ENCODE measurements at places on chromosomes 1 and 21.

DNA sequence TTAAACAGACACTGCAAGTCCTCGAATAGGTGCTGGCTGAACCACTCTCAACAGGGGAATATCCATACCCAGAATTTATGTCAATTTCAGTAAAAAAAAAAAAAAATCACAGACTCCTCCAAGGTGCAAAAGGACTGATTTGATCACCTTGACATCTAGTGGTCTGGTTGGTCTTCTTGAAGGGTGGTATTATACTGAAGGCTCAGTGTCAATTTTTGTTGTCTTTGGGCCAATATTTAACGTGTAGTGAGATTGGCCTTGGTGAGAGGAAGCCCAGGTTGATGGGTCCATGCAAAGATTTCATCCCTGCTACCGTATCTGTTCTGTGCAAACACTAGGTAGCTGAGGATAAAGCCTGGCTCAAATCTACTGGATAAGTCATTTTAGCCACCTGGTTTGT, 4.0 kb upstream of the GBP5 start:
- no peak for DNase-seq

DNA sequence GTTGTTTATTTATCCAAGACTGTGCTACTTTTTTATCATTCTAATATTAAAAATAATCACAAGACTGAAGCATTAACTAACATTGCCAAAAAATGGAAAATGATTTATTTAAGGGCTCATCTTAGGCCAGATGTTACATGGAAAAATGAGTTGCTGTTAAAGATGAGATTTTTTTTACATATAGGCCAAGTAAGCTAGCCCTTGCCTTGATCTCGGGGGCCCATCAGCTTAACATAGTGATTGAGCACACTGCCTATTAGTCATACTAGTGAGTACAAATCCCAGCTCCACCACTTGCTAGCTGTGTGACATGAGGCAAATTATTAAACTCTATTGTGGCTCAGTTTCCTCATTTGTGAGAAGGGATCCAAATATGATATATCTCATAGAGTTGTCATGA, 275.9 kb upstream of the SNX7 start:
- DNase-seq, result no peak

GRCh38 chr1:233664804-233665574, 51.1 kb downstream of the KCNK1 start:
- no peak for DNase-seq

DNA sequence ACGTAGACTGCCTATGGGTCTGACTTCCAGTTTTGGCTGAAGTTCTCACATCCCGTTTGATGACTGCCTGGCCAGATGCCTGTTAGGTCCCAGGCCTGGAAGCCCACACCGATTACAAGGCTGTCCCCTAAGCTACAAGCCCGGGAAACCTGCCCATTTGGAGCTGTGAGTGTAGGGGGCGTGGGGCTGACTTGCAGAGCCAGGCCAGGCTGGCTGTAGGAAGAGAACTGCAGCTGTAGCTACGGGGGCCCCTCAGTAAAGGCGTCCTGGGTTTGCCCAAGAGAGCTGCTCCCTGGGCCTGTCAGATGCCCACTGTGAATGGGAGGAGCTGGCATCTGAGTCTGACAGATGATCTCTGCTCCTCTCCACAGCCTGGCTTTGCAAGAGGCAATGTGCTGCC, 199.7 kb downstream of the CAMTA1 start:
- DNase-seq, result no peak

DNA sequence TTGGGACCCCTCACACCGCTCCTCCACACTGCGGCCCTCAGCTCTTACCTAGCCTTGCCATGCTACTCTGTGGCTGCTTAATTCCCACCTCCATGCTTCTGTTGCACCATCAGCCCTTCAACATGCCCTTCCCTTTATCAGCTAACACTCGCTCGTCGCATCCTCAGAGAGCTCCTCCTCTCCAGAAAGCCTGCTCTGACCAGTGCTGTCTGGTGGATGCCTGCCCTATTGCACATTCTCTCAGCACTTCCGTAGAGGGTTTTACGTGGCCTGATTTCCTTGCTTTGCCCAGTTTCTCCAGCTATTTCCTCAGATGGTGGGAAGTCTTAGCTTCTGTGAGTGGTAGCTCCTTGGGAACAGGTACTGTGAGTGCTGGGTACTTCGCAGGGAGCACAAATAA, 10.3 kb upstream of the LAD1 start:
- no peak for DNase-seq

- no peak for DNase-seq
These were observed 3.8 kb upstream of the ZNF692 start for GRCh38 chr1:248862695-248862997.

DNA sequence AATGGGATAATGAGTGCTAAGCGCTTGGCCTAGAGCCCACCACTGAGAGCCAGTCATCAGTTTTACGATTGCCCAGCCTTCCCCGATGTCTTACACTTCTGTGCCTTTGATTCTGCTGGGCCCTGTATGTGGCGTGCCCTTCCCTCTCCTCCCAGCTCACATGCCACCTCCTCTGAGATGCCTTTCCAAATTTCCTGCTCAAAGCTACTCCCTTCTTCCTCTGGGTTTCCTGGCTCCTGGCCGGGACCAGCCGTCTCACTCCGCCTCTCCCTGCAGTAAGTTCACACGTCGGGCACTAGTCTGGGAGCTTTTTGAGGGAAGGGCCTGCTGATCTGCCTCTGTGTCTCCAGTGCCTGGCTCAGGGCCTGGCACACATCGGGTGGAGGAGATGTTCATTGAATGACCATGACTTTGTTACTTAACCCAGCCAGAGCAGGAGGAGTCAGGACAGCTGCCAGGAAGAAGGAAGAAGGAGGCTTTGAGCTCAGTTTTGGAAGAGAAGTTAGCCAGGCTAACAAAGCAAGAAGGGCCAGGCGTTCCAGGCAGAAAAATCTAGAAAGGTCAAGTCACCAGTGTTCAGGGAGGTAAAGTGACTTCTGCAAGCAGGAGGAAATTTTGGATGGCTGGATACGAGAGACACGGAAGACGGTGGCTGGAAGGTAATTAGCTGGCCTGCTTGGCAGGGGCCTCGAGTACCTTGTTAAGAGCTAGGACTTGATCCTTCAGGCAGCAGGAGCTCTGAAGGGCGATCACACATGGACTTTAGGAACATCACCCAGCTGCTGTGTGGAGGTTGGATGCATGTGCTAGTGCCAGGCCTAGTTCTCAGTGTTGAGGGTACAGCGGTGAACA, 63.6 kb downstream of the EPHB2 start:
- no peak for DNase-seq

DNA sequence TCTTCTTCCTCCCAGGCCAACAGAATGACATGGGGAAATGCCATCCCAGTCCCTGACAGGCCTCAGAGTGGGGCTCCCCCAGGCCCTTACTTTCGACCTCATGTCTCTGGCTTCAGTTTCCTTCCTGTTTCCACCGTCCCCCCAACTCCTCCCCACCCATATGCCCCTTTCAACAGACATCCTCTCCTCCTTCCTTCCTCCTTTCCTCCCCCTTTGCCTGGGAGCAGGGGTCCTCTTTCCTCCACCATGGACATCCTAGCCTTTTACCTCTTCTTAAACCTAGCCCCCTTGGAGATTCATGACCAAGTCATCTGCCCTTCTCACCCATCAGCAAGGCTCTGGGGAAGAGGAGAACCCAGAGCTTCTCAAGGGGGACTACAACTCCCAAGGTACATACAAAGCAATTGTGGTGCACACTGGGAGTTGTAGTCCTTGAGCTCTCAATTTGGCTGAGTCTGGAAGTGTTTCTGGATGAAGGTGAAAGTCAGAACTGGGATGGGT, 4.0 kb downstream of the ZBTB7B start:
- peak; percentile 59 for DNase-seq

GRCh38 chr1:22280526-22280925, 137.6 kb upstream of the WNT4 start:
- no peak for DNase-seq

DNA sequence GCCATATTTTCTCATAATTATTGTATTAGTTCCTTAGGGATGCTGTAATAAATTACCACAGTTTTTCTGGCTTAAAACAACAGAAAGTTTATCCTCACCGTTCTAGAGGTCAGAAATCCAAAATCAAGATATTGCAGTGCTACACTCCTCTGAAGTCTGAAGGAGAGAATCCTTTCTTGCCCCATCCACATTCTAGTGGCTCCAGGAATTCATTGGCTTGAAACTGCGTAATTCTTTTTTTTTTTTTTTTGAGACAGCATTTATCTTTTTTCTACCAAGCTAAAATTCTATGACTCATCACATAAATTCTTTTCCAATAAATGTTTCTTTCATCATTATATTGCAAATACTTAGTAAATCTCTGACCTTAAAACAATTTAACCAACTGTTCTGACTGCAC, 451.0 kb upstream of the RGS18 start:
- no peak for DNase-seq

DNA sequence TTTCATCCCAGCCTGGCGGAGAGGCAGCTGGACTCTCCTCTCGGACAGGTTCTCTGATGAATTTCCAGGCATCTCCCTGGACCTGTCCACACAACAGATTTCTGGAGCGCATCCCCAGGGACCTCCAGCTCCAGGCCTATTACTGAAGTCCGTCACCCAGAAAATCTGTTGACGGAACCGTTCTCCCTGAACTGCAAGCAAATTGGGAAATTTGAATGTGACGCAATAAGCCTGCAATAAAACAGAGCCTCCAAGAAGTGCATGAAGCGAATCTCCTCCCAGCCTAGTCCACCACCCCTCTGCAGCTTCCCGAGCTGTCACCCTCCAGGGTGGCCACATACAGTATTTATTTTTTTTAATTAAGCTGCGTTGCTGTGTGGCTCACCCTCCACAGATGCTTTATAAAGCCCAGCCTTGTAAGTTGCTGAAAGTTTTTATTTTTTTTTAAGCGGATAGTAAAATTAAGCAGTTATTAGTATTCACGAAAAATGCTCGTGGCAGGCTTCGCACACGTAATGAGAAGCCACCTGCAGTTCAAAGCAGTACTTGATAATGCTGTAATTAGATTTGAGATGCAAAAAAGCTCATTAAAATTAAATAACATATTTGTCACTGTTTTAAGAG, 173.3 kb downstream of the CAMTA1 start:
- DNase-seq, result no peak

- DNase-seq, result no peak
These were observed 308.5 kb downstream of the MRPL39 start for GRCh38 chr21:25298512-25299491.

DNA sequence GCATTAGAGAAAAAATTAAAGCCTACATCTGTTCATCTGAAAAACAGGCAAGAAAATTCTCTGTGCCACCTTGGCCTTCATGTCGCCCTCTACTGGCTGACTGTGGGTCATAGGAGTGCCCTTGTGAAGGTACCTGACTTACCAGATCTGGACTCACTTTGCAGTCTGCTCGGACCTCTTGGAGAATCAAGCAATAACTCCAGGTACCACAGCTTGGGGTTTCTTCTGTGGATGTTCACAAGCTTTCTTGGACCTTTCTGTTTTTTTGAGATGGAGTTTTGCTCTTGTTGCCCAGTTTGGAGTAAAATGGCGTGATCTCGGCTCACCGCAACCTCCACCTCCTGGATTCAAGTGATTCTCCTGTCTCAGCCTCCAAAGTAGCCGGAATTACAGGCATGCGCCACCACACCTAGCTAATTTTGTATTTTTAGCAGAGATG, 2.4 kb upstream of the PRAMEF18 start:
- DNase-seq, result peak; percentile 33

- DNase-seq, result no peak
These were observed 536 bp downstream of the HMGCL start for GRCh38 chr1:23824711-23825075.

DNA sequence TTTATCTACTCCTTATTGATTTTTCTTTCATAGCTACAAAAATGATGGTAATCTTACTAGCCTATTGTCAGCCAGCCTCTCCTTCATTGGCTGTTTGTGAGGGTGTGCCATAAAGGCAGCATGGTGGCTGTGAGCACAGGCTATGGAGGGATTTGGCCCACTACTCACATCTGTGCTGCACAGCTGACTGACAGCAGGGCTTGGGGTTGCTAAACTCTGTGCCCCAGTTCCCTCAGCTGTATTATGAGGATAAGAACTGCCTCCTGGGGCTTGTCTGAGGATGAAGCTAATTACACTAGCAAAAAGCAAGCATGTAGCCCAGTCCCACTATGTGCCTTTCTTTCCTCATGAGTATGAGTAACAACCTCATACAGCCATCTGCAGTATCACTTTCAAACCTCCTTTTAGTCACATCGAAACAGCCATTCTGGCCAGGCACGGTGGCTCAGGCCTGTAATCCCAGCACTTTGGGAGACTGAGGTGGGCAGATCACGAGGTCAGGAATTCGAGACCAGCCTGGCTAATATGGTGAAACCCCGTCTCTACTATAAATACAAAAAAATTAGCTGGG, 66.2 kb downstream of the COQ8A start:
- no peak for DNase-seq

GRCh38 chr1:209838537-209838936, 10.8 kb downstream of the UTP25 start:
- DNase-seq, result no peak

DNA sequence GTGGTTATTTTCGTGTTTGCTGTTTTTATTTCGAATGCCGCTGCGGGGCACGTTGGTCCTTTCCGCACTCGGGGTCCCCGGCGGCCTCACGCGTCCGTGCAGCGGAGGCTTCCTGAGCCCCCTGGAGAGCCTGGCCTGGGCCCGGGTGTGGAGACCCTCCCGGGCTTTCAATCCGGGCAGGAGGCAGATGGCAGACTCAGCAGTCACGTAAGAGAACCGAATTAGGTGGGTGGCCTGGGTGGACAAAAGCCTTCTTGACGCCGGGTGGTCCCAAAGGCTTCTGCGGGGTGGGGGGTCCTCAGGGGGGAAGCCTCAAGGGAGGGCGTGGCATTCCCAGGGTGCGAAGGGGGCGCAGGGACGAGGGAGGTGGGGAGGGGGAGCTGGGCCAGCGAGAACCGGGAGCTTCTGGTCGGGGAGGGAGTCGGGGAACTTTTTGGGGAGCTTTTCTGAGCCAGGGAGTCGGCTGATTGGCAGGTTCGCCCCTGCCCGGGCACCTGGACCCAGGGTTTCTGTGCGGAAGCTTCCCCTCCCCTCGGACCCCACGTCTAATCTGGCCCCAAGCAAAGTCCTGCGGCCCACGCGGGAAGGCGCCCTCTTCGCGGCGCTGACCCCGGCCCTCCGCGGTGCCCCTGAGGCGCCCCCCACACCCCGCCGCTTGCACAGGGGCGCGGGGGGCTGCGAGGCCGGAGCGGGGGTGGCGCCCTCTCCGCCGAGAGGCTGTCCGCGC, 1.3 kb upstream of the HES4 start:
- no peak for DNase-seq

- no peak for DNase-seq
These were observed 202.0 kb downstream of the NFIA start for GRCh38 chr1:61284248-61284854.

DNA sequence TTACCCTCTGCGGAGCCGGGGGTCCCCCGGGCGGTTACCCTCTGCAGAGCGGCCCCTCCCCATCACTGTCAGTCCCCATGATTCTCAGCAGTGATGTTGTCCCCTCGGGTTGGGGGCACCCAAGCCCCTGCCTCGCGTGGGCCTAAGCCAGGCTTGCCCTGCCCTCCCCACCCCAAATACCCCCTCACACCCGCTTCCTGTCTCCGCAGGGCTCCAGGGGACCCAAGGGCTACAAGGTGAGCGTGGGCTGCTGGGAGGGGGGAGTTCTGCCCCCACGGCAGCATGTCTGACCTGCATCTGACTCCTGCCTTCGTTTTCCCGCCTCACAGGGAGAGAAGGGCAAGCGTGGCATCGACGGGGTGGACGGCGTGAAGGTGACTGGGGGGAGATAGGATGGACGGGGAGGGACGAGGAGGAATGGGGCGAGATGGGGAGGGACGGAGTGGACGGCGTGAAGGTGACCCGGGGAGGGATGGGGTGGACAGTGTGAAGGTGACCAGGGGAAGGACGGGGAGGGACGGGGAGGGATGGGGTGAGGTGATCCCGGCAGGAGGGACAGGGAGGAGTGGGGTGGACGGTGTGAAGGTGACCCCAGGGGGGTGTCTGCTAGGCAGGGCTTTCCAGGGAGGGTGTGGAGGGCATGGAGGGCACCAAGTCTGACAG, 8.6 kb downstream of the COL6A1 start:
- DNase-seq, result no peak
